ENCODE measurements at places on chromosomes 16 and 17. TPM values are rescaled to one million over a fixed set of nuclear protein-coding genes. Genes with fewer than 3 reads are reported as not detected.

DNA sequence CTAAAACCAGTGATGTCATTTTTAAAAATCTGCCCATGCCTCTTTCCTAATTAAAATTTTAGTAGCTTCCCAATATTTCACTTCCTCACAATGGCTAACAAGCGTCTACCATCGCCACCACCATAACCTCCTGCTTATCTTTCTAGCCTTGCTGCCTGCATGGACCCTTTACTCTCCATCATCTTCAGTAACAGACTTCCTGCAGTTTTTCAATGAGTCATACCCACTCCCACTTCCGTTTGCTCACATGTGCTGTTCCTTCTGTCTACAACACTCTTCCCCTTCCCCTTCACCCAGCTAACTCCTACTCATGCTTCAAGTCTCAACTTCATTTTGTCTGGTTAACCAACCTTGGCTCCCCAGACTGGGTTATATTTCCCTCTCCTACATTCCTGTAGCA, 12.8 kb upstream of the SKAP1 start:
- DNase-seq, result no peak
- no peak overlapping the region for H3K4me3 ChIP-seq
- no peaks in the 10 kb centered on the region for H3K4me1 ChIP-seq
- H3K27me3 ChIP-seq, result peaks cover 10% of the 10 kb centered on the region

GRCh38 chr16:66719246-66719645, 22.7 kb upstream of the CMTM4 start:
- no peak overlapping the region for H3K4me3 ChIP-seq
- H3K4me1 ChIP-seq, result peaks cover 3% of the 10 kb centered on the region
- H3K27me3 ChIP-seq, result no peaks in the 10 kb centered on the region
- H3K27ac ChIP-seq, result no peak overlapping the region

GRCh38 chr17:31663576-31663975, 195.5 kb downstream of the COPRS start:
- H3K36me3 ChIP-seq, result no peaks in the 10 kb centered on the region
- H3K27me3 ChIP-seq, result no peaks in the 10 kb centered on the region
- no peak overlapping the region for H3K27ac ChIP-seq
- no peaks in the 10 kb centered on the region for H3K4me1 ChIP-seq

DNA sequence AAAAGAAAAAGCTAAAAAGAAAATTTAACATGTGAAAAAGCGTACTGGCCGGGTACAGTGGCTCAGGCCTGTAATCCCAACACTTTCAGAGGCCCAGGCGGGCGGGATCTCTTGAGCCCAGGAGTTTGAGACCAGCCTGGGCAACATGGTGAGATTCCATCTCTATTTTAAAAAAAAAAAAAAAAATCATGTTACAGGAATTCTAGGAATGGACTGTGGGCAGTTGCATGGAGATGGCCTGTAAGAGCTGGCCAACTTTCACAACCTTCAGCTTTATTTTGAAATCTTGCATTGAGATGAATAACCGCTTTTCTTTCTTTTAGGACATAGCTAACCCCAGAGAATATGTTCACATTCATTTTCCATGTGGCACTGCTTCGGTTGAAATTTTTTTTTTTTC, 8.2 kb upstream of the CIAO3 start:
- no peak for DNase-seq
- no peaks in the 10 kb centered on the region for H3K4me1 ChIP-seq
- no peak overlapping the region for H3K4me3 ChIP-seq
- no peaks in the 10 kb centered on the region for H3K36me3 ChIP-seq
- H3K27me3 ChIP-seq, result peaks cover 14% of the 10 kb centered on the region

- no peak overlapping the region for H3K4me3 ChIP-seq
- DNase-seq, result peak; percentile 98
- no peaks in the 10 kb centered on the region for H3K27me3 ChIP-seq
- H3K27ac ChIP-seq, result peak overlapping the region; percentile 77
- no peaks in the 10 kb centered on the region for H3K36me3 ChIP-seq
Observed at GRCh38 chr16:85151603-85152413, 39.5 kb upstream of the CIBAR2 start.

- H3K4me1 ChIP-seq, result no peaks in the 10 kb centered on the region
- DNase-seq, result no peak
- no peaks in the 10 kb centered on the region for H3K36me3 ChIP-seq
- no peaks in the 10 kb centered on the region for H3K27me3 ChIP-seq
- no peak overlapping the region for H3K27ac ChIP-seq
Observed at GRCh38 chr16:47567321-47567720, 106.2 kb downstream of the PHKB start.

DNA sequence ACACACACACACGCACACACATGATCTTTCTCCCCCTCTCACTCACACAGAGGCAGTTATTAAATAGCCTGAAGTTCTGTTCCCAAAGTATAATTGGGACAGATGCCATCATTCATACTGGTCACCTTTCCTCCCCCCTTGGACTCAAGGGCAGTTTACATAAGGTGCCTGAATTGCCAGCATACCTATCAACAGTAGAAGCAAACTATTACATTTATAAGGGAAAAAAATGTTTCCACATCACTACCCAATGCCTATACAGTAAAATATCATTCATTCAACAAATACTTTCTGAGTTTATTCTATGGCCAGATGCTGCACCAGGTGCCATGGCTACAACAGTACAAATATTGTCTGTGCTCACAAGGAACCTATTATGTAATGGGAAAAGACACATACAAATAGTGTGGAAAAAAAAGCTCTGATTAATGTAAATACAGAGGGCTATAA, 6.3 kb downstream of the CNTD1 start:
- no peak overlapping the region for H3K27ac ChIP-seq
- H3K27me3 ChIP-seq, result no peaks in the 10 kb centered on the region
- no peaks in the 10 kb centered on the region for H3K36me3 ChIP-seq
- H3K4me1 ChIP-seq, result no peaks in the 10 kb centered on the region

DNA sequence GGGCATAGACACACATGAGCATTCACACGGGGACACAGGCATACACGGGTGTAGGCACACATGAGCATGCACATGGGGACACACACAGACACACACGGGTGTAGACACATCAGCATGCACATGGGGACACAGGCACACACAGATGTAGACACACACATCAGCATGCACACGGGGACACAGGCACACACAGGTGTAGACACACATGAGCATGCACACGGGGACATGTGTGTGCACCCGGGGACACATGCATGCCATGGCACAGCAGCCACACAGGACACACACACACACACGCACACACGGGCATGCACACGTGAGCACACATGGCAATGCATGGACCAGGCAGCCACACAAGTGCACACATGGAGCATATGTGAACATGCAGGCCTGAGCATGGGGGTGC, 5.2 kb upstream of the DCXR start:
- H3K4me3 ChIP-seq, result no peak overlapping the region
- no peak overlapping the region for H3K27ac ChIP-seq
- H3K36me3 ChIP-seq, result peaks cover 9% of the 10 kb centered on the region
- H3K4me1 ChIP-seq, result no peaks in the 10 kb centered on the region
- no peak for DNase-seq

GRCh38 chr17:5121186-5121841, 5.5 kb downstream of the USP6 start:
- H3K36me3 ChIP-seq, result no peaks in the 10 kb centered on the region
- H3K27ac ChIP-seq, result no peak overlapping the region
- no peak overlapping the region for H3K4me3 ChIP-seq
- no peaks in the 10 kb centered on the region for H3K4me1 ChIP-seq
- DNase-seq, result peak; percentile 54

GRCh38 chr17:79214940-79215604, 140.4 kb downstream of the ENGASE start:
- H3K4me3 ChIP-seq, result no peak overlapping the region
- H3K4me1 ChIP-seq, result no peaks in the 10 kb centered on the region
- no peak overlapping the region for H3K27ac ChIP-seq
- no peaks in the 10 kb centered on the region for H3K27me3 ChIP-seq

DNA sequence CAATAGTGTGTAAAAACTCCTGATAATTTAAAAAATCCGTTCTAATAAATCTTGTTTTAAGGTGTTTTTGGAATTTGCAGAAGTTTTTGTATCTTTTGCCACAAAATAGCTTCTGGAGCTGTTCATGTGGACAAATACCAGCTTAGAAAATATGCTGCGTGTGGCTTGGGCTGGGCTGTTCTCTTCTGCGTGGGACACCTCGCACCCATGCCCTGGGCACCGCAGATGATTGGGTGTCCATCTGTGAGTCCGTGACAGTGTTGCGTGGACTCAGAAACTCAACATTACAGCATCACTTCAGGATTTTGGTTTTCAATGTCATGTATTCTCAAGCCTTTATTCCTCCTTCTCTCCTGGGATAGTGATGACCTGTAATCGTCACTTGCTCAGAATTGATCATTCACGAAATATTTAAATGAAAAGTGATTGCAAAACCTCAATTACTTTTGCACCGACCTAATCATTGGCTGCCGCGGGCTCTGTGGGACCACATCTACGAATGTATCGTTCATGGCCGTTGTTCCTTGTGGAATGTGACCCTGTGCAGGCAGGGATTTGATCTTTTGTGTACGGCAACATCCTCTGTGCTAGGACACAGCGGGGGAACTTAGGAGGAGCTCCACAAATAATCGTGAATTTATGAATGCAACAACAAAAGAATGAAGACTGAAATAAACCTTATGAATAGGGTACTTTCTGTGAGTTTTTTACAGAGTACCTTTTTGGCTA, 210.3 kb upstream of the FOXF1 start:
- DNase-seq, result peak; percentile 56
- H3K4me3 ChIP-seq, result no peak overlapping the region
- no peaks in the 10 kb centered on the region for H3K4me1 ChIP-seq
- no peaks in the 10 kb centered on the region for H3K27me3 ChIP-seq

DNA sequence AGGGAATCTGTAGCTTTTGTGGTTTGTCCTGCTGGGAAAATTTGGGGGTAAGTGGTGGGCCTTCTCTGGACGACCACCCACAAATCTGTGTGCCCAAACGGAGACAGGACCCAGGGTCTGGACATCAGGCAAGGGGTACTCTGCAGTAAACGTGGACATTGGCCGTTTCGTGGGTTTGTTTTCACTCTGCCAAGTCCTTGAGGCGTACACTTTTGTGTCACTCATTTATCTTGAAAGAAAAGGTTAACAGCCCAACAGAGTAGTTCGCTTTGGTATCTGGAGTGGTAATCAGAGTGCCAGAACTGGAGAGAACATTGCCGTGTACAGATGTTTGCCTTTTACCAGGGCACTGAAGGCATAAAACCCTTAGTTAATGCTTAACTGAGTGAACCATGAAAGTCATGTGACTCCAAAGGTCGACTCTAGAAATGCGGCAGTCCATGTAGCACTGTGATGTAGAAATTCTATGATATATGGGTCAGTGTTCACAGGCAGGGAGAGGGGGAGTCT, 15.4 kb downstream of the NAA60 start:
- no peaks in the 10 kb centered on the region for H3K36me3 ChIP-seq
- peaks cover 46% of the 10 kb centered on the region for H3K4me1 ChIP-seq
- peak overlapping the region; percentile 82 for H3K4me3 ChIP-seq
- no peak for DNase-seq

DNA sequence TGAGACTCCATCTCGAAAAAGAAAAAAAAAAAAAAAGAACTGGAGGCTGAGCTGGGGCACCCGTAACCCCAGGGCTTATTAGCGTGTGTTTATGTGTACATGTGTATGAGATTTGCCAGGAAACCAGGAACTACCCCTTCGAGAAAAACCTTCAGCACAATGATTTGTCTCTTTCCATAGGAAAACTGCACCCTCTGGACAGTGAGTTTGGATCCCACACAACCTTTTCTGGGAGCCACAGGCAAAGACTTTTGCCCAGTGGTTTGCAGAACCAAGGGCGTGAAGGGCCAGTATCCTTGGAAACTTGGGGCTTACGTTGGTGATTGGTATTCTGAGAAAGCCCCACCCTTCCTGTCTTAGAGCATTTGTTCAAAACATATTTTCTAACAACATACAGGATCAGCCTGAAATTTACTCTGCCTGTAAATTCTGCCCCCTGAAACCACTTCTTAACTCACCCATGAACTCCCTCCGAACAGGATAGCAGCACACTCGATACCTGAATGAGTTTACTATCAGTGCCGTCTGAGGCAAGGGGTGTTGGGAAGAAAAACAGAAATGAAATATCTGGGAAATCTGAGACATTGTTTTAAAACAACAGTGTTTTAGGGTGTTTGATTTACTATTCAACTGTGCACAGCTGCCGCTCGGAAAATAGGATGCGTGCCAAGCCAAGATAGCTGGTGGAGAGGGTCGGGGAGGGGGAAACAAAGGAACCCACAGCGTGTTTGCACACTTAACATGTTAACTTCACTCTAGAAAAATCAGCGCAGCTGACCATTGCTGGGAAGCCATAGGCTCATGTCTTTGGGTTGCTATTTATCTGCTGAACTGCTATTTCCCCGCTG, 40.2 kb upstream of the MAF start:
- H3K27me3 ChIP-seq, result no peaks in the 10 kb centered on the region
- H3K4me1 ChIP-seq, result no peaks in the 10 kb centered on the region

DNA sequence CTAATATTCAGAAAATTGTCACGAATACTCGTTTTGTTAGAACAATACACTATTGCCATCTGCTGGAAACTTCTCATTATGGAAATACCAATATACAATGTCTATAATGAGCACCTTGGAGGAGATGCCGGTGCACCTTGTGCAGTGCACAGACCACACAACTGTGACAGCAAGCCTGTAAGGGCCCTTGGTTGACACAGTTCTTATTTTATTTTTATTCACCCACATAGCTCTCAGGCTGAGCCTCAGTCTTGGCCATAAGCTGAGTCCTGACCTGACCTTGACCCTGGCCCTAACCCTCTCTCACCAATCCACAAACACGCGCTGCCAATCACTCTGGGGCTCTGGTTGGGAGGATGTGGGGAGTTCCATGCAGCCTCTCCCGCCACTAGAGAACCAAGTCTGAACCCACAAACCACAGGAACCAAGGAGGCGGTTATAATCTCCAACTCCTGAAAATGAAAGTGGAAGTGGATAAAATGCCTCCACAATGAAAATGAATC, 7.6 kb downstream of the AIPL1 start:
- H3K4me1 ChIP-seq, result no peaks in the 10 kb centered on the region
- no peak overlapping the region for H3K27ac ChIP-seq
- H3K27me3 ChIP-seq, result peaks cover 1% of the 10 kb centered on the region
- no peaks in the 10 kb centered on the region for H3K36me3 ChIP-seq
- H3K4me3 ChIP-seq, result no peak overlapping the region
- no peak for DNase-seq

Gene TBC1D3K
- total RNA-seq, result not detected

Gene GSG1L
- 0.66 TPM for total RNA-seq

Gene PRR29
- total RNA-seq, result not detected

Gene DLG4
- 27.4 TPM for total RNA-seq

Gene IRX3
- 0.33 TPM for total RNA-seq

Gene SAMD14
- total RNA-seq, result 0.16 TPM
